ENCODE measurements at places on chromosomes 6 and 20. TPM values are rescaled to one million over a fixed set of nuclear protein-coding genes. Genes with fewer than 3 reads are reported as not detected.

The PPIL6 gene
- 3.6 TPM for total RNA-seq

The NKAPL gene
- not detected for total RNA-seq

The SEMG2 gene
- total RNA-seq, result not detected

The PRICKLE4 gene
- 0.64 TPM for total RNA-seq

The LRRN4 gene
- total RNA-seq, result not detected

The SLPI gene
- 15.2 TPM for total RNA-seq

The THBS2 gene
- not detected for total RNA-seq

The EYS gene
- total RNA-seq, result not detected

The MPC1 gene
- total RNA-seq, result 4.0 TPM

The TOX2 gene
- total RNA-seq, result 13.8 TPM

The PTGIS gene
- 0.02 TPM for total RNA-seq

The MUCL3 gene
- 0.20 TPM for total RNA-seq

The PHACTR3 gene
- total RNA-seq, result 0.23 TPM

The MATN4 gene
- 0.09 TPM for total RNA-seq

The APCDD1L gene
- total RNA-seq, result 0.07 TPM

The HTR1E gene
- not detected for total RNA-seq

The EDN1 gene
- total RNA-seq, result 37.9 TPM

The OTOR gene
- total RNA-seq, result not detected

The SERPINB6 gene
- total RNA-seq, result 140 TPM
